Osteoblast (primary cell): ENCODE measurements at places on chromosomes 7 and 10.

GRCh38 chr7:39133088-39133487, 155.4 kb downstream of the POU6F2 start:
- DNase-seq: peak; percentile 32

DNA sequence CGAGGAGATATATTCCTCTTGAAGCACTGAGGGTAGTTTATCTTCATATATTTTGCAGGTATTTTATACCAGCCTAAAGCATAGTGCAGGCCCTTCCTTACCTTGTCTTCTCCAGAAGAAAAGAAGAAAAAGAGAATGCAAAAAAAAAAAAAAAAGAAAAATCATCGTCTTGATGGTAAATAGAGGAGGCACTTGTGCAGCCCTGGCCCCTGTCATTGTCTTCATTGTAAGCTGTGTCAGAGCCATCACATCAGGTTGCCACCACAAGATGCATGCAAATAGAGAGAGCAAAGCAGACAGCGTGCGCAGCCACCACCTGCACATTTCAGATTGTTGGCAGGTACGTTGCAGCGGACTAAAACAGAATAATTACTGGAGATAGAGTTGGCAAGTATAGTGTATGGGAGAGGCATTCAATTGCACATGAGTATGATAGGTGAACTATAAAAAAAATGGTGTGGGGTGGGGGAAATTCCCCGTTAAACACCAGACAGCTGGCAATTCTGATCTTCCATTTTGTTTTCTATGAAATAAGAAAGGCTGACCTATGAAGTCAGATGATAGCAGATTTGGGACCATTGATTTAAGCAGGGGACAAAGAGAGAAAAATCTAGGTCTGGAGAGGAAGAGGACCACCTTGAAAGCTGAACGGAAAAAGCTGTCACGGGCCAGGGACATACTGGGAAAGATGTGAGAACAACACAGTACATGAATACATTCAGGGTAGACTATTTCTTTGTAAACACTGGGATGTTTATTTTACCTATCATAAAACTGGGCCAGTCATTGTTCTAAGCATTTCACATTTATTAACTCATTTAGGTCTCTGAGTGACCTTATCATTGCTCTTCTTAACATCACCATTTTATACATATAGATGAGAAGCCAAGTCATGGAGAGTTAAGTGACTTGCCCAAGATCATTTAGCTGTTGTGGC, 306.3 kb upstream of the SP8 start:
- no peak for DNase-seq

GRCh38 chr10:116873134-116873533, 23.8 kb downstream of the ENO4 start:
- DNase-seq: no peak

DNA sequence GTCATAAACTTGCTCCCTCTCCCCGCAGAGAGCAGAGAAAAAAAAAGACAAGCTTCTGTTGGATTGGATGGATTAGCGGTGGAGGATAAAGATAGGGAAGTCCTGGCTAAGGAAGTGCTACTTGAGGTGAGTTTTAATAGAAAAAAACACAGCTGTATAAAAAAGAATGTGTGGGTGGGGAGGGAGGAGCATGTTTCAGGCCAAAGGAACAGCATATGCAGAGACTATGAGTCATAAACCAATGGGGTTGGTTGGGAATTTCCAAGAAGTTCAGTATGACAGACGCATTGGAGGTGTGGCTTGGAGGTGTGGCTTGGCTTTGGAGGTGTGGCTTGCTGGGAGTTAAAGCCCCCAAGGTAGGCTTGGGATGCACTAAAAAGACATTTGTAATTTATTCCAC, 103.0 kb upstream of the LSM8 start:
- peak; percentile 51 for DNase-seq

GRCh38 chr10:126387931-126388911, at the start of gene ADAM12:
Gene ADAM12 (minus strand): TSS chr10:126388477. CDS start chr10:126388145, 332 bp downstream.
- DNase-seq: peak; percentile 89

GRCh38 chr10:126049759-126050700, 153.7 kb downstream of the FANK1 start:
- peak; percentile 91 for DNase-seq

- DNase-seq: no peak
Observed at GRCh38 chr10:117885206-117885829, 161.4 kb downstream of the RAB11FIP2 start.

- DNase-seq: no peak
Observed at GRCh38 chr7:39238234-39238869, 260.6 kb downstream of the POU6F2 start.

GRCh38 chr7:55056068-55056467, 37.3 kb downstream of the EGFR start:
- DNase-seq: no peak

GRCh38 chr10:88783724-88784123, 18.8 kb upstream of the LIPM start:
- DNase-seq: no peak

DNA sequence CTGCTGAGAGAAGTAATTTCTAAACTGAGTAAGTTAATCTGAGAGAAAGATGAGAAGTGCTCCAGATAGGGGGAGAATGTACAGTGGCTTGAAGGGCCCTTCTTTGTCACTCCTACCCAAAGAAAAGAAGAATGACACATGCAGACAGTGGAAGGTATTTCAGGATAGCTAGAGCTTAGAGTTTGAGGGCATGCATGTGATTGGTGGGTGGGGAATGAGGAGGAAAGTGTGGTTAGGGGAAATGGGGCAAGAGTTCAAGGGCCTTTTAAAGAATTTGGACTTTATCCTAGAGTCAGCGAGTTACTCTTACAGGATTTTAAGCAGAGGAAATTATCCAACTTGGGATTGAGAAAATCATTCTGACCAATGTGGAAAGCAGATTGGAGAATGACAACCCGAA, 50.0 kb downstream of the ANLN start:
- no peak for DNase-seq

DNA sequence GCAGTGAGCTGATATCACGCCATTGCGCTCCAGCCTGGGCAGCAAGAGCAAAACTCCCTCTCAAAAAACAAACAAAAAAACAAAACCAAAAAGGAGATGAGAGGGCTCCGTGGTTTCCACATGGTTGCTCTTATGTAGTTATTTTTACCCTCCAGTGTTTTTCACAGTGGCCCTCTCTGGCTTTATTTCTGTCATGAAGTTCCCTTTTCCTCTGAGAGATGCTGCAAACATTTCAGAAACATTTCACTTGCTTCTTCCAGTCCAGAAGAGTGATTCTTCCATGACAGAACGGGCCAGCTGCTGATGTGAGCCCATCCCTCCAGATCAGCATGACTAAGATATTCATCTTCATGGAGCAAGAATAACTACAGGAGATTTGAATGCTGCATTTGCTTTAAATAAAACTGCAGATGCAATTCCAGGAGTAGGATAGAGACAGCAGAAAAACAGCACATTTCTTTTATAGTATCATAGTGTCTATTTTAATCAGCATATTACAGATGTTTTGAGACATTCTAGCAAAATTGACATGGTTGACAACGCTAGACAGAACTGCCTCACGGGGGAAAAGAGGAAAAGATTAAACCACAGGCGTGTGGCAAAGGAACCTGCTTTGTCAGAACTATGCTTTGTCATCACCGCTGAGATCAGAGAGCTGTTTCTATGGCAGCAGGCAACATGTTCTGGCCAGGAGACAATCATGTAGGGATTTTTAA, 40.3 kb downstream of the NRCAM start:
- peak; percentile 57 for DNase-seq

DNA sequence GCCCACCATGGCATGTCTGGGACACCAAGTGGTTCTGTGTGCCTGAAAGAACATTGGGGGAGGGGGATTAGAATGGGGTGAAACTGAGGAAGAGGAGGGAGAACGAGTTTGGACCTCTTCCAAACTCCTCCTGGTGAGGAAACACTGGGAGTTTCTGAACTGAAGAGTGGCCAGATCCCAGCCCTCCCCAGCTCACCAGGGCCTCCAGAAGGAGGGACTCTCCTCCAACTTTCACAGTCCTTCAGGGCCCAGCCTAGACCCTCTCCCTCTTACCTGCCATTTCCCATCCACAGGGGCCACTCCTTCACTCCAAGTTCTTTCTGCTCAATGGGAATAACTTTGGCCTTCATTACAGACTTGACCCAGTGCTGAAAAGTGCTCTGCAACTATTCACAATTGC, 132.0 kb upstream of the FOXK1 start:
- no peak for DNase-seq

GRCh38 chr10:117550076-117550475, 7.5 kb downstream of the EMX2 start:
- DNase-seq: no peak

GRCh38 chr7:45717537-45718235, 143.5 kb downstream of the ADCY1 start:
- no peak for DNase-seq

- peak; percentile 92 for DNase-seq
Observed at GRCh38 chr10:100006243-100006886, 3.4 kb downstream of the DNMBP start.

- DNase-seq: no peak
Observed at GRCh38 chr7:29920491-29920890, 69.1 kb downstream of the SCRN1 start.

- no peak for DNase-seq
Observed at GRCh38 chr10:707861-708260, 18.4 kb upstream of the DIP2C start.

- no peak for DNase-seq
Observed at GRCh38 chr10:70121281-70121949, 11.2 kb downstream of the AIFM2 start.

- no peak for DNase-seq
Observed at GRCh38 chr10:43821103-43821502, 172.4 kb upstream of the ZNF32 start.

- DNase-seq: no peak
Observed at GRCh38 chr10:97129666-97130065, 56.1 kb downstream of the SLIT1 start.

GRCh38 chr10:23702977-23703414, 264.1 kb downstream of the OTUD1 start:
- no peak for DNase-seq

DNA sequence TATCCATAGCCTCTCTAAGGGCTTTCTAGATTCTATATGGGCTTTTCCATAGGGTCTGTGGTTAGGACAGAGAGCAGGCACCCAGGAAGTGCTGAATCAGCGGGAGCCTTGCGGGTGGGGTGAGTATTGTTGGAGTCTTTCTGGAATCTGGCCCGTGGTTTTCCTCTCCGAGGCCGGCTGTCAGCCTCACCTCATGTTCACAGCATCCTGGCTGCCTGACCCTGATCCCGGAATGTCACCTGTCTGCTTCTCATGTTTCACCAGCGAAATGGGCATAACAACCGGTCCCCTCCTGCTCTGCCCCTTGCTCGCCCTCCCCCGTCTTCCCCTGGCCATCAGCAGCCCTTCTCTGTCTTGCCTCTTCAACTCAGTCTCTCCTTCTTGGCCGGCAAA, 36.5 kb downstream of the DDIT4 start:
- DNase-seq: peak; percentile 89

DNA sequence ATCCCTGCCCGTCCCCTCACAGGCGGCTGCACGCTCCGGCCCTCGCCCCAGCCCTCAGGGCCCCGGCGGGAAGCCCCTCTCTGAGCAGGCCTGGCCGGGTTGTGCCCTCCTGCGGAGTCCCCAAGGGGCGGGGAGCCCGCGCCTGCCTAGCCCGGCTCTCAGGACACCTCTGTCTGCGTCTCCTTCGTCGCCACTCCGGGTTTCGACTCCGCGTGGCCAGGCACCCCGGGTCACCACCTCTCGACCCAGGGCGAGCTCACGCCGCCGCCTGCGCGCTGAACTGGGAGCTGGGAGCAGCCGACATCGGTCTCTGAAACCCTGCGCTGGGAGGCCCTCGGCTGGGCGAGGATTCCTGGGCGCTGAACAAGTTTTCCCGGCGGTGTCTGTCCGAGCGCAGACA, 6.2 kb upstream of the OGDHL start:
- no peak for DNase-seq

- no peak for DNase-seq
Observed at GRCh38 chr7:140857048-140857447, 67.7 kb downstream of the BRAF start.

- DNase-seq: no peak
Observed at GRCh38 chr10:22710139-22710745, 4.1 kb downstream of the PIP4K2A start.
